Muscle of arm (tissue), 14 donors: ENCODE measurements at places on chromosomes 12 and 14.

- peak; percentile 37 for DNase-seq
Observed at GRCh38 chr12:116818341-116818856, 62.8 kb downstream of the HRK start.

DNA sequence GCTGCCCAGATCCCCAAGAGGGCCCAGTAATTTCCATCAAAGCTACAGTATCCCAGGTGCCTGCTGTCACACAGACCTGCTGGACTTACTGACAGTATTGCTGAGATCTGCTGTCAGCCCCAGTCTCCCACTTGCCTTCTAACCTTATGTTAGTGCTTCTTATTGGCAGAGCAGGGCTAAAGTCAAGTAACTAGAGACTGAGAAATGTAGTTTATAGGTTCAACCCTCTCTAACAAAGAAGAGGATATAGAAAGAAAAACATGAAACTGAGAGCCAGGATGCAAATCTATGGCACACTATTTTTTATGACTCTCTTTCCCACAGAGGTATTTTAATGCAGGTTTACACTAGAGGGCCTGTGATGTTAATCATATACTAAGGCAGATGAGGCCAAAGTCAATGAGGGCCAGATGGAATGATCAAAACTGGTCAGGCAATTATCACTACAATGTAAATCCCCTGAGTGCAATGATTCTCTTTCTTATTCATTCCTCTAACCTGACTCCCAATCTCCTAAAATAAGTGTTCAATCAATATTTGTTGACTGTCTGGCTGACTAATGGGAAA, 781.9 kb downstream of the VRK1 start:
- DNase-seq = no peak

GRCh38 chr14:56491299-56492285, 88.0 kb upstream of the TMEM260 start:
- peak; percentile 36 for DNase-seq

DNA sequence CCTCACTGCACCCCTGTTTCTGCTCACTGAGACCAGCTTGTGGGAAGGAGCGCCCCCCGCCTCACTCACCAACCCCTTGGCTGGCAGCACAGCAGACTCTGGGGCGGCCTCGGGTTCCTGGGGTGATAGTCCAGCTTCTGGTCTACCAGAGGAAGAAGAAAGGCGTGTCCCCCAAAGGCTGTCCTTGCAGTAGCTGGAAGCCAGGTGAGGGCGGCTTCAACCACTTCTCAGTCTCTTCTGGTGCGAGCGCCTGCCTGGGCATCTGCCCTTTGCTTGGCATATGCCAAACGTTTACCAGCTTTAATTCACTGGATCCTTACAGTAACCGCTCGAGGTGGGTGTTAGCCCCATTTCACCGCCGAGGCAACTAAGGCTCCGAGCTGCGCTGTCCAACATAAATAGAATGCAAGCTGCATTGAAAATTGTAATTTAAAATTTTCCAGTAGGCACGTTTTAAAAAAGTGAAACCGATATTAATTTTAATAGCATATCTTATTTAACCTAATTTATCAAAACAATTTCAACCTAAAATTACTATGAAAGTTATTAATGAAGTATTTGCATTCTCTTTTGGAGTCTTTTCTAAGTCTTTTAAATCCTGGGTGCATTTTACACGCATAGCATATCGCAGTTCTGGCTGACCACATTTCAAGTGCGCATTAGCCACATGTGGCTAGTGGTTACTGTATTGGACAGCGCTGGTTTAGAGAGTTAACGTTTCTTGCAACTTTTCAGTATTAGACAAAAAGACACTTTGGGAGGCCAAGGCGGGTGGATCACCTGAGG, 872 bp downstream of the FAM177A1 start:
- no peak for DNase-seq

DNA sequence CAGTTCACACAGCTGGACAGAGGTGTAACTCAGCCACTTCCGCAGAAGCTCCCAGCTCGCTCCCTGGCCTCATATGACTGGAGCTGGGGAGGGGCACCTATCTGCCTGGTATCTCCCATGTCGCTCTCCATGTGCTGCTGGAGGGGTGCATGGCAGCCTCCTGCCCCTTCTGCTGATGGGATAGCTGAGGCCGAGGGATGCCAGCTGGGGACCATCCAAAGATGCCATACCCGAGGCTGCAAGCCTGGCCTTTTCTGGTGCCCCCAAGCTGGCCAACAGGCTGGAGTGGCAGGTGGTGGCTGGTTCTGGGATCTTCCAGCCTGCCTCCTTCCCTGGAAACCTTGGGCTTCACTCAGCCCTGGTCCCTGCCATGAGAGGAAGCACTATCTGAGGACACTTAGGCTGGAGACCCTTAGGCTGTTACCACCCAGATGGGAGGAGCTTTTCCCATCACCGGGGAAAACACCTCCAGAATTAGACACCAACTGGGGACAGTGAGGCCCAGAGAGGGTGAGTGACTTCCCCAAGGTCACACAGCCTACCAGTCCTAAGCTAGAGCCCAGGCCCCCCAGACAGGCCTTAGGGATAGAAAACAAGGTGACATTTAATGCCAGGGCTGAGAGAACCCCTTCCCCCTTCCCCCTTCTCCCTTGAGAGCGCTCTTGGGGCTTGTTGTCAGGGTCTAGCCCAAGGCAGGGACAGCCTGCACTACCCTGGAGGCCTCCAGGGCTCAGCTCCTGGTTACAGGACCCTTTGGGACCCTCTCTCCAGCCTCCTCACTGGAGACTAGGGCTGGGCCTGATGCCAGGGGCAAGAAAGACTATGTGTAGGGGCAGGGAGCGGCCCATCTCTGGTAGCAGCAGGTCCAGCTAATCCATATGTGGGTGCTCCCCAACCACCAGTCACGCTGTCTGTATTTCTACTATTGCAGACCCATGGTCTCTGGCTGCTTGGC, 7.1 kb downstream of the DTX1 start:
- DNase-seq = no peak

- no peak for DNase-seq
Observed at GRCh38 chr14:35332517-35333263, 40.5 kb downstream of the PSMA6 start.

- no peak for DNase-seq
Observed at GRCh38 chr12:124744659-124745464, 118.8 kb downstream of the SCARB1 start.

DNA sequence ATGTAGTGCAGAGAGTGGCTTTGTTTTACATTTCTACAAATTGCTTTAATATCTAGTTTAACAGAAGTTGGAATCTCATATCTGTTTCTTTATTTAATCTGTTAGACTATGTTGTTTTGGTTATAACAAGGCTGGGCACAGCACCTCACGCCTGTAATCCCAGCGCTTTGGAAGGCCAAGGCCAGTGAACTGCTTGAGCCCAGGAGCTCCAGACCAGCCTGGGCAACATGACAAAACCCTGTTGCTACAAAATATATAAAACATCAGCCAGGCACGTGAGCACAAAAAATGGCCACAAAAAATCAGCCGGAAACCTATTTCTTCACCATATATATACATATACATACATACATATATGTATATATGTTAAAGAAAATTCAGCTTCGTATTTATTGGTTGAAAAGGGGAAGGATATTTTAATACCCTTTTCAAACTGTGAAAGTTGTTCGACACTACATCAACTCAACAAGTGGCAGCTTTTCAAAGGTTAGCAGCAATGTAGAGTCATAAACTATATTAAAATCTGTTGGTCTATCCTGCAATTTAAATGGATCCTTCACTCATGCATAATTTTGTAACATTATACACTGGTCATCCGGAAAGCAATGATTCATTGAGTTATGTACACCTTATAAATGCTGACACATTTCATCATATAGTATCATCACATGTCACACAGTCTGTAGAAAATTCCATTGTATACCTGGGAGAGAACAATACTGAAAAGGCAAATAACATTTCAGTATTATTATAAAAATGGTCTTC, 7.1 kb downstream of the NR2C1 start:
- no peak for DNase-seq

DNA sequence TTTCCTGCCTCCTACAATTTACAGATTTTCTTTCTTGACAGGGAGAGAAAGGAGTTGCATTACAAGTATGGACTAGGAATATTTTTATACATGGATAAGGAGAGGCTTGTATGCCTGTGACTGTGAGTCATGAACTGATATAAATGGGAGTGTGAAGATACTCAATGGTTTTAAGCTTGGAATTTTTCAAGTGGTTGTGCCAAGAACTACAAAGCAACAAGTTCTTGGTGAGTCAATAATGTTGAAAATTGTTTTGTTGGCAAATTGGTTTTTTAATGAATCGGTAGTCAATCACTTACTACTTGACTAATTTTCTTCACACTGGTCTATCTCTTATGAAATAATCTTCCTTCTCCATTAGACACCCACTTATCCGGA, 58.9 kb upstream of the HMGA2 start:
- no peak for DNase-seq

DNA sequence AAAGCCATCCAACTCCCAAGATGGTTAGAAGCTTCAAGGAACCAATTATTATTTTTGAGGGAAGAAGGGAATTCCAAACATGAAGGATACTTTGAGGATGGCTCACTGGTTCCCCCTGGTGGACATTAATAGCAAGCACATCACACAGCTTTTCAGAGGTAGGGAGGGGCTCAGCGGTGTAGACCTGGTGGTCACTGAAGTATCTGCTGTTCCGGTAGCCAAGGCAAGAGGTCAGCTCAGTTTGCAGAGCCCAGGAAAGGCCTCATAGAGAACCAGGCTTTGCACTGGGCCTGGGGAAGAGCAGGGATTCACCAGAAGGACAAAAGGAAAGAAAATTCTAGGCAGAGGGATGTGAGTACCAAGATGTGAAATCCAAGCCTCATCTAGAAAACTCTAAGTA, 118.7 kb downstream of the KSR2 start:
- DNase-seq = no peak

DNA sequence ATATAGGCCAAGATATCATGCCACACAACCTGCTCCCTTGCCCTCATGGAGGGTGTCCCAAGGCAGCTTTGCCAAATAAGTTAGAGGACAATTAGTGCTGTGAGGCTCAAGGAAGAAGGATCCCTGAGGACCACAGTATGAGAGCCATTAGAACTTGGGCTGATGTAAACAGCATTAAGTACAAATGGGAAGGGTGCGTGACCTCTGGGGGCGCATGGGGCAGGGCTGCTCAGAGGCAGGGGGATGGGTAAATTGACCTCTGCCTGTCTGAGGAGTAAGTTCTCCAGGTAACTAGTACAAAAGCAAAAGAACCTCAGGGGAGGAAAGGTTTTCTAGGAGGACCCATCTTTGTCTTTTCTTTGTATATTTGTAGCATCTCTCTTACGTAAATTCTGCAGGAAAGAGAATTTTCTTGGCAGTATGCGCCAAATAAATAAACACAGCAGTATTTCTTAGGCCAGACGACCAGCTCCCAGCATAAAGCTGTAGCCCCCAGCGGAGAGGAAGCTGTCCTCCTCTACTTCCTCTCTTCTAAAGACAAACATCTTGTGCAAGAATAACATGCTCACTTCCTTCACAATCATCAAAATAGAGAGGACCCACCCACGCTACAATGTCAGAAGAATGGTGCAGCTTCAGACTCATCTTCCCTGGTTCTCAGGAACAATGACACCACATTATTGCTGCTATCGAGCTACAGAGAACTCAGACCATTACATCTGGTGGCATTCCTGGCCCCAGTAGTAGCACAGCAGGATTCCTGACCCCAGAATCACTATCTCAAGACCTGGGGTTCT, 16.4 kb upstream of the VWF start:
- no peak for DNase-seq

- no peak for DNase-seq
Observed at GRCh38 chr14:106228541-106229158, 702.3 kb downstream of the TMEM121 start.

GRCh38 chr14:31605702-31606101, 44.5 kb downstream of the NUBPL start:
- DNase-seq = no peak

GRCh38 chr12:63149909-63150712, 890 bp downstream of the AVPR1A start:
- no peak for DNase-seq

DNA sequence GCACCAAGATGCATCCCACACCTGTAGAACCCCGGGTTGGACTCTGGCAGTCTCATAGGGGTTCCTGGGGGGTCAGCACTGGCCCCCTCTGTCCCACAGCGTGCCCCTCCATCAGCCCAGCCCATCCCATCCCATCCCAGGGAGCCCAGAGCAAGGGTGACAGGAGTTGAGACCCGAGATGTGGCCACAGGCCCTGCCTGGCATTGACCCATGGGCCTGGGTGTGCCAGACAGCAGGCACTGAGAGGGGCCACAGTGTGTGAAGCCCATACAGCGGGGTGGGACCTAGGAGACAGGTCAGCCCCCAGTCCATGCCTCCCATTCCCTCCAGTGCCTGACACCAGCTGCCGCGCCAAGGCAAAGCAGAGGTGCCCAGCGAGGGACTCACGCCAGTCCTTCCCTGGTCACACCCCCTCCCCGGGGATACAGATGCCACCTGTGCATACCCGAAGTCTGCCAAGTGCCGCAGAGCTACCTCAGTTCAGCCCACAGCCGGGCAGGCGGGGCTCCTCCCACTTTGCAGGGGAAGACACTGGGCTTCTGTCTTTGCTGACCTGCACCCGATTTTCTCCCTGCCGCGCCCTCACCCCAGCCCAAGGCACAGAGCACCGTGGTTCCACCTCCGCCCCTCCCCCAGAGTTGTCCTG, 50.4 kb downstream of the CYP46A1 start:
- DNase-seq = no peak

GRCh38 chr12:18932211-18932610, 194.3 kb downstream of the CAPZA3 start:
- peak; percentile 59 for DNase-seq

GRCh38 chr12:34108405-34108803, 86.1 kb downstream of the ALG10 start:
- DNase-seq = no peak

- DNase-seq = no peak
Observed at GRCh38 chr12:32586390-32586789, 92.7 kb upstream of the DNM1L start.

- no peak for DNase-seq
Observed at GRCh38 chr14:61145903-61146481, 135.1 kb downstream of the TMEM30B start.

- DNase-seq = peak; percentile 28
Observed at GRCh38 chr14:85731186-85731585, 201.2 kb downstream of the FLRT2 start.

DNA sequence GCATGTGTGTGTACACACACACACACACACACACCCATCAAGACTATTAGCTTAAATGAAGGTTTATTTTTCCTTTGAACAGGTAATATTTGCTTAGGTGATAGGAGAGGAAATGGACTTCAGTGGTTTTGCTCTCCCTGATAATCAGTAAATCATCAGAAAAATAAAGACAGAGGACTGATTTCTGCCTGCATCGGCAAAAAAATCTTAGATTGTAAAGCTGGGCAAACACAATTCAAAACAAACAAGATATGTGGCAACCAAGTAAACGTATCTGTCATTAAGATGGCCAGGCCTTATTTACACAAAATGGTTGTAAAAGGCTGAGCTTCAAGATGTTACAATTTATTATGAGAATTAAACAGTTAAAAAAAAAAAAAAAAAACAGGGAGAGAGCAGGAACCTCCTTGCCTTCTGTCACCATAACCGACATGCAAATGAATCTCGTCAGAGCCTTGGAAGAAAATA, 31.3 kb downstream of the PRKD1 start:
- DNase-seq = no peak

GRCh38 chr14:58131386-58131785, 20.6 kb downstream of the ARMH4 start:
- no peak for DNase-seq
